ENCODE measurements at places on chromosomes 3 and 15.

DNA sequence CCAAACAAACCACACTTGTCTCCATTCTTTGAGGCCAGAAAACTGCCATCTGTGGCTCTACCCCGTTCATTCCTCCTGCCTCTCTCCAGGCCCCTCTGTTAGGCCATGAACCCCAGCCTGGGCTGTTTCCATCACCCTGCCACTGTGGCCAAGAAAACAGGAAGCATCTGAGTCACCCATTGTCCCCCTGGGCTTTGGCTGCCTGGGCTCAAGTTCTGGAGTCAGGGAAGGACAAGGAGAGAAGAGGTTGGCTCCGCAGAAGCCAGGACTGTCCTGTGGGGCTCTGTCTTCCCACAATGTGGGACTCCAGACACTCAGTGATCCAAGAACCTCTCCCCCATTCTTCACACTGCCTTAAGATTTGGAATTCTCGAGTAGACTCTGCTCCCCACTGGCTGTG lies 14.8 kb upstream of the LCTL start:
- DNase-seq: peak; percentile 46

- peak; percentile 87 for DNase-seq
Observed at GRCh38 chr3:107367353-107367752, 9.9 kb upstream of the CCDC54 start.

DNA sequence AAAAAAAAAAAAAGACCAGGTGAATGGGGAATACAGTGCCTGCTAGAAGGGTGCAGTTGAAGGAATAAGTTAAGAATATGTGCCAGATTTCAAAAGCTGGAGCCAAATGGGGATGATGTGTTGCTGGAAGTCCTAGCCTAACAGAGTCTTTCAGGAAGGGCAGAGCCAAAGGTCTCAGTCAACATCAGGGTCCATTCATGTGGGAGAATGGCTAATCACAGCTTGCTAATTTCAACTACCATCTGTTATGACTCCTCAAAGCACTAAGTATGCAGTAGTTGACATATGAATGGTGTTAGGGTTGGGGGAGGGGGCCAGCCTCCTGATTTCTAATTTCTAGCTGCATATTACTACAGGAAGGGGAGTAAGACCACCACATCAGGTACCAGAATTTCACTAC lies 4.4 kb downstream of the ZBTB38 start:
- no peak for DNase-seq

- no peak for DNase-seq
Observed at GRCh38 chr15:29765898-29766527, 56.3 kb downstream of the TJP1 start.

GRCh38 chr3:152254041-152254440 lies 14.7 kb upstream of the MBNL1 start:
- DNase-seq: no peak

- no peak for DNase-seq
Observed at GRCh38 chr15:69881302-69881670, 216.4 kb downstream of the TLE3 start.

GRCh38 chr3:68274286-68274685 lies 619.9 kb upstream of the SUCLG2 start:
- no peak for DNase-seq

DNA sequence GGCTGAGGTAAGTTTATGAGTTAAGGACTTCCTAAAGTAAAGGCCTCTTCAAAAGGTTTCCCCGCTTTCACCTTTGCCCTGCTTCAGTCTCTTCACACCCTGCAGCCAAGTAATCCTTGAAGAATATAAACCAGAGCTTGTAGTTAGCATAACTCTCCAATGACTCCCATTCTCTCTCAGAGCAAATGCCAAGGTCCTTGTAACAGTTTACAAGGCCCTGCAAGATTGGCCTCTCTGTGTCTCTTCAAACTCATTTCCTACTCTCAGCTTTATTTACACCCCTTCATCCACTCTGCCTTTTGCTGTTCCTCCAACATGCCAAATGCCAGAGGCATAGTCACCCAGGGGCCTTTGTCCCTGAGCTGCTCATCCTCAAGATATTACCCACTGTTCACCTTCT lies 60.5 kb upstream of the MME start:
- no peak for DNase-seq

DNA sequence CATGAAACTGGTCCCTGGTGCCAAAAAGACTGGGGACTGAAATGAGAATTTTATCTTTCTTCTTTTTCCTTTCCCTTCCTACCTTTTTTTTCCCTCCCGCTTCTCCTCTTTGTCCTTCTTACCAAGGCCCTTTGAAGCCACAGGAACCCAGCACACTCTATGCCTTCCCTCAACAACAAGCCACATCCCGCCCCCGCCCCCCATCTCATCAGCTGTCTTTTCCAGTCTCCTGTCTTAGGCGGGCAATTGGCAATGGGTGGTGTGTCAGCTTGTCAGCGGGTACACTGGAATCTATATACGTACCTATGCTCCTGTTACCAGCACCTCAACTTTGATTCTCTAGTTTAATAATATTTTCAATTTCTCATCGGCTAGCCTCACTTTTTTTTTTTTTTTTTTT lies 56.3 kb upstream of the CHD2 start:
- DNase-seq: no peak

DNA sequence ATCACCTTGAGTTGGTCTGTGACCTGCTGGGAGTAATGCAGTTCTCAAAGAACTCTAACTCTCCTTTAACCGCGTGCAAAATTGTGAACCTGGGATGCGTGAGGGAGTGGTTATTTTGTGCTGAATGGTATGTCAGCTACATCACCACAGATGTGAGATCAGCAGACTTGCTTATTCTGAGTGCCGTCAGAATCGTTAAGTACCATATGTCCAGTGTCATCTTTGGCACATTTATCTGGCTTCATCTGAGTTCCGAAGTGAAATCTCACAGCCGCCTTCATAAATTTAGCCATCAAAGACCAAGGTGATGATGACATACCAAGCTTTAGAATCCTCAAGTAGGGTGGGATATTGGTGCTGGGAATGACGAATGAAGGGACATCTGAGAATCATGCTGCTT lies 347.2 kb upstream of the TPRG1 start:
- no peak for DNase-seq

DNA sequence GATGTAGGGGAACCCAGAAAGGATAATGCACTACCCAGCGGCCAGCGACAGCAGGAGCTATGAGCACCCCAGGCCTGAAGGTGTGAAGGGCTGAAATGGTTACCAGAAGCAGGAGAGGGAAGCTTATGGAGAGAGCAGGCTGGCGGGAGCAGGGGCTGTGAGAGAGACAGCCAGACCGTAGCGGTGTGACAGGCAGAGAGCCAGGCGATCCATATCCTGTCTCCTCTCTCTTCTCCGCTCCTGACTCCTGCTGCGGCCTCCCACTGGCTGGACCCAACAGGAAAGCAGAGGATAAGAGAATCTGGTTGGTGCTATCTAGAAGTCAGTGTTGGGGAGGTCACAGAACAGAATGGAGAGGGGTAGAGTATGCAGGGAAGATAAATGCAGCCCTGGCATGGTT lies 49.9 kb downstream of the BTD start:
- DNase-seq: no peak

- DNase-seq: no peak
Observed at GRCh38 chr15:92415639-92416297, 22.1 kb downstream of the ST8SIA2 start.

GRCh38 chr3:122325769-122326168 lies 721 bp downstream of the CSTA start:
- no peak for DNase-seq

DNA sequence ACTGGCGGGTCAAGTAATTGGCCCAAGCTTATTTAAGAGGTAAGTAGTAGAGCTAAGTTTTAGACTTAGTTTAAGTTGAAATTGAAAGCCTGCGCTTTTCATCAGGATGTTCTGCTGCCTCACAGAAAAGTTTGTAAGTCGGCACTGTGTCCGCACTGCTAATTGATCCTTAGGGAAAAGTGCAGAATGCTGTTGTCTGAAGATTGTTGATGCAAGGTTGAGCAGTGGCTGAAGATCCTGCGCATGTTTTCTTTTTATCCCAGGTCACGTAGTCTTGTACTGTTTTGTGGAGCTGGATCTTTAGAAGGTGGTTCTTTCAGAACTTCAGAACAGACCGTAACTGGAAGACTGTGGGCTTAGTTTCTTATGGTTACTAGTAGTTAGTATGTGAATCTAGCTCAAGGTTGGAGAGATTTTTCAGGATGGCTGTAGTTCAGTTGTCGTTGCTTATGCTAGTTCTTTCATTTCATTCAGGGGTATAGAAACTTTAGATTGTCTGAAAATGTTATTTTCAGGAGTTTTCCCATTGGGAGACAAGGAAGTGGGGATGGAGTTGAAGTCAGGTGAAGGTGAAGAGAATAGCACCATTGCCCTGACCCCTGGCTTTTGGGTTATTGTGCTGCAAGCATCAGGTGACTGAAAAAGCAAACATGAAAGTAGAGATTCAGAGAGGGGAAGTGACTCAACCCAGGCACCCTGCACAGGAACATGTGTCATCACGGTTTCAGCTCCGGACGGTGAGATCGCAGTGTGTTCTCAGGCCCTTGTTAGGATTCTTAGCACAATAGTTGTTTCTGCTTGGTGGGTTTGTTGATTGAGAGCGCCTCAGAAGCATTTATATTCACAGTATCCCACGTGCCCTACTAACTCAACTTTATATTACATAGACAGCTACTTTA lies 32.8 kb downstream of the AKAP13 start:
- peak; percentile 98 for DNase-seq

Data from HT1080 (cell line).